Stimulated activated CD4-positive, alpha-beta T cell treated with anti-CD3 and anti-CD28 coated beads, Interleukin-12 subunit alpha, Interleukin-12 subunit beta, amount 100 ng/mL, for 24 hours (primary cell): ENCODE measurements at places on chromosomes 6 and 20.

DNA sequence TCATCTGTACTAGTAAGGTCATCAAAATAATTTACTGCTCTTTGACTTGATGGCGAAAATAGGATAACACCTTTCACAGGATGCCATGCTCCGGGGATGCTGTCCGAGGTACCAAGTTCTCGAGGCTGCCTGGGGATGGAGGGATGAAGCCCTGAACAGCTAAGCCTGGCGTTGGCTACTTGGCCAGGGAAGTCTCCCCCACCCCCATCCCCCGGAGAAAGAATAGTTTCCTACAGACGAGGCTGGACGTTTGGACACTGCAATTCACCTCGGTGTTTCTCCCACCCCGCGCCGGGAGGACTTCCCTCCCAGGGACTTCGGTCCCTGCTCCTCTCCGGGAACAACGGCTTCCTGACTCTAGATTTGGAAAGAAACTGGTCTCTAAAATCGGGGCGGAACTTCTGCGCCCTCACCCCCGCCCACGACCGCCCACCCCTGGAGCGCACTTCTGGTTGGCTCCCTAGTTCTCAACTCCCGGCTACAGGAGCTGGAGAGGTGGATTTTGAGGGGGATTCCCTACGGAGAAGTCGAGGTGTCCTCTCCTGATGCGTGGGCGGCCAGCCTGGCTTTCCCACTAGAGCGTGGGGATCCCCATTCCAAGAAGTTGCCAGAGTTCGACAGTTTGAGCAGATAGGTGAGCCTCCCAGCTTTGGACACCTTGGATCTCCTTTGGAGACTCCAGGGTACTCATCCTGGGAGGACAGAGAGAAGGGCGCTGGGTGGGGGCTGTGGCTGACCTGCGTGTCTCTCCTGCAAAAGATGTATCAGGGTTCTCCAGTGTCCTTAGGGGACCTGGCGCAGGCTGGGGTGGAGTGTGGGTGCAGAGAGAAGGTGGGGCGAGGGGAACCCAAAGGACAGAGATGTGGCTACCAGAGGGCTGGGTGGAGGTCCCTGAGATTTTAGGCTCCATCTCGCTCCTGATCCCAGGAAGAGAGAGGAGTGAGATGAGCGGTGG is 1.1 kb downstream of the PCSK2 start:
- DNase-seq: no peak

GRCh38 chr6:119647309-119647708 is 297.7 kb upstream of the MAN1A1 start:
- DNase-seq: no peak

GRCh38 chr20:58616411-58616810 is 34.7 kb upstream of the STX16 start:
- no peak for DNase-seq

DNA sequence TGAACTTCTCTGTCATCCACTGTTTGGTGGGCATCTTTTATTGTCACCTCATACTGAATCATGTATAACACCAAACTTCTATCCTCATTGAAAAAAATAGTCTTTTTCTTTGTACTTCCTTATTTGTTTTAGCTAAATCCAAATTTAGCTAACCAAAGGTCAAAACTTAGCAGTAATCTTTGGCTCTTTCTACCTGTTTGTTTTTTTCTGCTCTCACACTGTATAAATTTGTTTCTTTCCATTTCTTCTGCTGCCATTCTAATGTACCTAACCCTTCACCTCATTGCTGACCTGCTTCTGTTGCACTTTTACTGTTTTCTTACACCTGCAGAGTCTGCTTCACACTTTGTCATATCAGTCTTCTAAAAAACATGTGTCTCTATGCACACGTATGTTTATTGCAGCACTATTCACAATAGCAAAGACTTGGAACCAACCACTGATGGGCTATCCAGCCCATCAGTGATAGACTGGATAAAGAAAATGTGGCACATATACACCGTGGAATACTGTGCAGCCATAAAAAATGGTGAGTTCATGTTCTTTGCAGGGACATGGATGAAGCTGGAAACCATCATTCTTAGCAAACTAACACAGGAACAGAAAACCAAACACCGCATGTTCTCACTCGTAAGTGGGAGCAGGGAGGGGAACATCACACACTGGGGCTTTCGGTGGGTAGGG is 7.2 kb downstream of the ATRN start:
- DNase-seq: no peak

GRCh38 chr20:40896814-40897700 is 131.6 kb upstream of the TOP1 start:
- DNase-seq: no peak

- DNase-seq: no peak
These were observed 80.9 kb downstream of the GJA1 start for GRCh38 chr6:121516331-121516730.

GRCh38 chr6:34663831-34664255 is 32.7 kb downstream of the ILRUN start:
- DNase-seq: no peak

DNA sequence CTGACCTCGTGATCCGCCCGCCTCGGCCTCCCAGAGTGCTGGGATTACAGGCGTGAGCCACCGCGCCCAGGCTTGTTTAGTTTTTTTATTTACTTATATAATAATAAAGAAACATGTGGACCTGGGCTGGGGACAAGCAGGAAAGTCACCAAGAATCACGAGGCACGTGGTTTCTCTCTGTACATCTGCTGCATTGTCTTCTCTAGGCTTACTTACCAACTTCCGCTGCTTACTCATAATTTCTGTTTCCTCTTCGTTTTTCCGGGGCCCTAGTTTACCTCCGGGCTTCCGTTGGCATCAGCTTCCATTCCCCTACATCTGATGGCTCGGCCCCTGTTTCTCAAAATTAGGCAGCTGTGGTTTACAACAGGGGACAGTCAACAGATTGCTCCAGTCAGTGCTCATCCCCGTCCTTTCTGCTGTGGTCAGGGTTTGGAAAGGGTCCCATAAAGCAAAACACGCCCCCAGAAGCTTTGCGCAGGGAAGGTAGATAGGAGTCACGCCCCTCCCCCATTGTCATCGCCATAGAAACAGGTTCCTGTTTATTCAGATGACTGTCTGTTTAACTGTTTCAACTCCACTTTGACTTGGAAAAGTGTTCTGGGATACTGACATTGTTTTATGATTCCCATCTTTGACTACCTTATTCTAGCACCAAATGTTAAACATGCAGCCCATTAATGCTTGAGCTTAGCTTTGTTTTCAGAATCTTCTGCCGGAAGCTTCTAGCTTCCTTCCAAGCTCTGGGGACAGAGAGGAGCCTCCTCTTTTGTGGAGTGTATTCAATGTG is 31.9 kb upstream of the TXLNB start:
- DNase-seq: peak; percentile 74

GRCh38 chr6:43934183-43934802 is 164.3 kb downstream of the VEGFA start:
- no peak for DNase-seq

GRCh38 chr6:33112148-33112547 is 36.4 kb downstream of the HLA-DPB1 start:
- no peak for DNase-seq

- no peak for DNase-seq
These were observed 39.6 kb downstream of the FAM217A start for GRCh38 chr6:4039348-4039747.

DNA sequence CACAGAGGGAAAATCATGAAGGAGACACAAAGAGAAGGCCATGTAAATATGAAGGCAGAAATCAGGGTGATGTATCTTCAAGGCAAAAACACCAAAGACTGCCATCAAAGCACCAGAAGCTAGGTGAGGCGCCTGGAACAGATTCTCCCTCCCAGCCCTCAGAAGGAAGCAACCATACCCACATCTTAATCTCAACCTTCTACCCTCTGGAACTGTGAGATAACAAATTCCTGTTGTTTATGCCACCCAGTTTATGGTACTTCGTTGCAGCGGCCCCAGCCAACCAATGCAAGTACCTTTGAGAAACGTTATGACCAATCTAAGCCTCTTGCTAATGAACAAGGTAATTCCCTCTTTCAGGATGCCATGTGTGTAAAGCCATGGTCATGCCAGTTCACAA is 66.2 kb upstream of the STXBP5 start:
- DNase-seq: no peak

DNA sequence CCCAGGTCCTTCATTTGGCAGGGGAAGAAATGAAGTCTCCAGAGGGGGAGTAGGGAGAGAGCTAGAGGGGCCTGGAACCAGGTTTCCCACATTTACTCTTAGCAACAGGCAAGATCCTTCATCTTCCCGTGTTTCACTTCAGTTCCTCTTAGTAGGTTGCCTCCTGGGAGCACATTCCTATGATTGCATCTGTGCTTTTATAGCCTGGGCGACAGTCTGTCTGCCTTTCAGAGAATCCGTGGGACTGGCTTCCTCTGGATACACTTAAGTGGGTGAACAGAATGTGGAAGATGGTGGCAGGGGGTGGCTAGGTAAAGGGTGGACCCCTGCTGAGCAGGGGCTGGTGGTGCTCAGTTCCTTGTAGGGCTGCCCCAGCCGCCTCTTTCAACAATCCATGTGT is 33.4 kb downstream of the STK35 start:
- no peak for DNase-seq

GRCh38 chr6:93293872-93294271 is 125.5 kb downstream of the EPHA7 start:
- no peak for DNase-seq

GRCh38 chr20:13875265-13875811 is 90.5 kb downstream of the NDUFAF5 start:
- no peak for DNase-seq

DNA sequence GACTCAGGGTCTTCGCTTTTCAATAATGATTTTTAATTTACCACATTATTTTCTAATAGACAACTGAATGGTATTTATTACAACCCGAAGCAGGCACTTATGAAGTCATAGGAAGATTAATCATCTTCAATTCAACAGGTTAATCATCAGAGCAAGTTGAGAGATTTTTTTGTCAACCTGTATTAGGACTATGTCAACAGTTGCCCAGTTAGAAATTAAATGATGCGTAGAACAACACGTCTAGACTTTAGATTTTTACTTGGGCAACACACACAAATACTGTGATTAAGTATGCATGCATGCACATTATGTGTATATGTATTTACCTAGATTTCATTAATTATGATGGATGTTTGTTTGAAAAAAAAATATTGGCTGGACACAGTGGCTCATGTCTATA is 4.3 kb downstream of the ILRUN start:
- no peak for DNase-seq

- DNase-seq: no peak
These were observed 118.3 kb downstream of the KIF13A start for GRCh38 chr6:17869010-17869752.

- no peak for DNase-seq
These were observed 55.7 kb upstream of the FERMT1 start for GRCh38 chr20:6178537-6178936.

DNA sequence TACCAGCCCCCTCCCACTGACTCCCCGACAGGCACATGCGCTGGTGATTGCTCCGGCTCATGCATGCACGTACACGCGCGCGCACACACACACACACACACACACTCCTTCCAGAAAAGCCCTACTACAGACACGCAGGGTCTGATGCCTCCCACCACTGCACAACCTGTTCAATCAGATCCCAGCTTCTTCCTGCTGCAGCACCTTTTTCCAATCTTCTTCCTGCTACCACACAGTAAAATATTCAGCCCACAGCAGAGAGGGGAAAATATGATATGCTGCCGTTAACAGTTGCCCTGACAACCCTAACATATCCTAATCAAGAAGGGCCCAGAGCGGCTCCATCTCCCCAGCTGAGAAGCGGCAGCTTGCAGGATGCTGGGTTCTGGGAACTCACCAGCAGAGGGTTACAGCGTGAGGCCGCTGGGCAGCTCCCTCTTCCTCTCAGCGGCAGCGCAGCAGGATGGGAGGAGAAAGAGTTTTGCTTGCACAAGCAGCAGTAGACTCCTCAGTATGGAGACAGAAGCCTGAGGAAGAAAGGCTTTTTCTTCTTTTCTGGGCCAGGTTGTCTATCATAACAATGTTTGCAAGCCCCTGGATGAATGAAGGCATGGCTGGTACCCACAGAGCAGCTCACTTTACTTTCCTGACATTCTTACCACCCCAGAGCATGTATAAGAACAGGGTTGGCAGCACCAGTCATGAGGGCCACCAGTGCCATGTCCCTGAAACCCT is 23.9 kb downstream of the MAP7 start:
- DNase-seq: peak; percentile 20

GRCh38 chr6:157520596-157521361 is 139.8 kb downstream of the ZDHHC14 start:
- DNase-seq: no peak

- no peak for DNase-seq
These were observed 19.1 kb downstream of the TRAF3IP2 start for GRCh38 chr6:111586554-111586953.
